Fibroblast of skin of right quadriceps (primary cell): ENCODE measurements at places on chromosomes 13 and 19.

DNA sequence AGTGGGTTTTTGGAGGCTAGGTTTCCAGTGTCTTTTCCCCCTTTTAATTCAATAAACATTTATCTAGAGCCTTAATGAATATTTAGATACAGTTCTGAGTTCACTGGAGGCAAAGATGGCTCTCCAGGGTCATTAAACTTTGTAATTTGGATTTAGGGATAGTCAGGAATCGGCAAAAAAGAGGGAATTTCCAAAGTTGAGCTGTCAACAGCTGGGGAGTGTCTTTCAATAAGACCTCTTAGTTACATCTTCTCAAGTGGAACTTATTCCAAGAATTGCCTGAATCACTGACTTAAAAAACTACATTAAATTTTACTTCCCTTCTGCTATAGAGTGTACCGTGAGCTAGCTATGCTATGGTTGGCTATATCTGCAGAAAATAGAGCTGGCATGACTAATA is 2.0 kb downstream of the LRCH1 start:
- DNase-seq, result no peak

DNA sequence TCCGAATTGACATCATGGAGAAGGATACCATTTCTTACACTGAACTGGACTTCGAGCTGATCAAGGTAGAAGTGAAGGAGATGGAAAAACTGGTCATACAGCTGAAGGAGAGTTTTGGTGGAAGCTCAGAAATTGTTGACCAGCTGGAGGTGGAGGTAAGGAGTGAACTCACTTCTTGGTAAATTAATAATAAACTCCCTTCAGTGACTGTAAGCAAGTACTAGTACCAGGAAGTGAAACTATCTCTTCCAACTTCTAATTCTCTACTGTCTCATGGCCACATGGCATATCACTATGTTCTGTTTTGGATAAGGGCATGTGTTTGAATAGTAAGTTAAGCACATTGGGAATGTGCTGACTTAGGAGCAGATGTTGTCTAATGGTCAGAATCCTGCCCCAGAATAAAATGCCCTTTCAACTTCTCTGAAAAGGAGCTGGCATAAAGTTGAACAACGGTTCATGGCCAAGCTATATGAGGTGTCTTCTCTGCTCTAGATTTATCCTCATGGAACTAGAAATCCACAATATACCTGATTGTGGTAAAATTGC is 13.4 kb downstream of the OLFM4 start:
- no peak for DNase-seq

- DNase-seq, result no peak
These were observed 1.4 kb upstream of the YIF1B start for GRCh38 chr19:38317104-38317612.

DNA sequence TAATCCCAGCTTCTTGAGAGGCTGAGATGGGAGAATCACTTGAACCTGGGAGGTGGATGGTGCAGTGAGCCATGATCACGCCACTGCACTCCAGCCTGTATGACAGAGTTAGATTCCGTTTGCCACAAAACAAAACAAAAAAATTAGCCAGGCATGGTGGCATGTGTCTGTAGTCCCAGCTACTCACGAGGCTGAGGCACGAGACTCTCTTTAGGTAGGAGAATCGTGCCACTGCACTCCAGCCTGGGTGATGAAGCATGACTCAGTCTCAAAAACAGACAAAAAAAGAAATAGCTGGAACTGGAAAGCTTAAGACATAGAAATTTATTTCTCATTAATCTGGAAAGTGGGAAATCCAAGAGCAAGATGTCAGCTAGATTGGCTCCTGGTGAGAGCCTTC is 20.2 kb upstream of the ZNF808 start:
- DNase-seq, result no peak
